PC-3 (cell line): ENCODE measurements at places on chromosomes 12 and 14. TPM values are rescaled to one million over a fixed set of nuclear protein-coding genes. Genes with fewer than 3 reads are reported as not detected.

SLC39A9 gene
- total RNA-seq: 74.9 and 80.8 TPM in 2 replicates

CMTM5 gene
- total RNA-seq: not detected in 2 replicates

SRGAP1 gene
- 7.5 and 11.0 TPM in 2 replicates for total RNA-seq

LRRC10 gene
- total RNA-seq: not detected in 2 replicates

TAS2R43 gene
- not detected in 2 replicates for total RNA-seq

USP44 gene
- total RNA-seq: not detected in 2 replicates

PTCSC3 gene
- not detected in 2 replicates for total RNA-seq

TMEM233 gene
- not detected in 2 replicates for total RNA-seq

TMEM229B gene
- not detected in 2 replicates for total RNA-seq

B3GNT4 gene
- 4.0 and 4.8 TPM in 2 replicates for total RNA-seq

CEP170B gene
- 33.2 and 53.4 TPM in 2 replicates for total RNA-seq

L3HYPDH gene
- 108 and 117 TPM in 2 replicates for total RNA-seq

LMNTD1 gene
- total RNA-seq: not detected in 2 replicates
